Chondrocyte (in vitro differentiated cells): ENCODE measurements at places on chromosomes 11 and 22. TPM values are rescaled to one million over a fixed set of nuclear protein-coding genes. Genes with fewer than 3 reads are reported as not detected.

MPEG1 gene
- not detected in 3 replicates for total RNA-seq

TRPC6 gene
- 0.36 to 0.47 TPM (median 0.46 TPM) in 3 replicates for total RNA-seq

MS4A6E gene
- total RNA-seq = not detected in 3 replicates

ACRV1 gene
- total RNA-seq = 0.20 to 0.56 TPM in 2 of 3 replicates, not detected in the other

DNA sequence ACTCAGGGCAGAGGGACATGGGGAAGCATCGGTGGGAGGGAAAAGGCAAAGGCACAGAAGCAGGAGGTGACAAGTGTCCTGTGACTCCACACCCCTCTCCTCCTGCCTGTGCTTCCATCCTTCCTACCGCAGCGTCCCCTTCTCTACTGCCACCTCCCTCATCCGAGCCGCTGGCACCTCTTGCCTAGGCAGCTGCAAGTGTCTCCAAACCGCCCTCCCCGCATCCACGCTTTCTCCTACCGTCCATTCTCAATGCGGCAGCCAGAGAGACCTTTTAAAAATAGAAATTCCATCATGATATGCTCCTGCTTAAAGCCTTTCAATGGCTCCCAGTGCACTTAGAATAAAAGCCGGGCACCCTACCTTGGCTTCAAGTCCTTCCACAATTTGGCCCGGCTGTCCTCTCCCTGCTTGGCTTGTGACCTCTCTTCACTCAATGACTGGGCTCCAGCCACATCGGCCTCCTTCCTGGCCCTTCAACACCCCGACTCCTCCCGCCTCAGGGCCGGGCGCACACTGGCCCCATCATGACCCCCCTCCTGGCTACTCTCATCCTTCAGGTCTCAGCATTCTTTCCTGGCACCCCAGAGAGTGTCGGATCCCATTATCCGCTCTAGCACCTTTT is 16.5 kb downstream of the LRRC10B start:
- DNase-seq = no peak

GRCh38 chr22:46421267-46421666 is 85.8 kb downstream of the TRMU start:
- DNase-seq = no peak

GRCh38 chr11:131118247-131118646 is 202.0 kb upstream of the SNX19 start:
- DNase-seq = no peak

GRCh38 chr22:48955351-48956311 is 872.0 kb downstream of the BRD1 start:
- peak; percentile 86 for DNase-seq
